ENCODE measurements at places on chromosomes 12 and 14.

GRCh38 chr14:69087061-69087461 is 65.9 kb downstream of the DCAF5 start:
- DNase-seq = no peak

- no peak for DNase-seq
These were observed 11.9 kb downstream of the MED13L start for GRCh38 chr12:116265351-116266147.

DNA sequence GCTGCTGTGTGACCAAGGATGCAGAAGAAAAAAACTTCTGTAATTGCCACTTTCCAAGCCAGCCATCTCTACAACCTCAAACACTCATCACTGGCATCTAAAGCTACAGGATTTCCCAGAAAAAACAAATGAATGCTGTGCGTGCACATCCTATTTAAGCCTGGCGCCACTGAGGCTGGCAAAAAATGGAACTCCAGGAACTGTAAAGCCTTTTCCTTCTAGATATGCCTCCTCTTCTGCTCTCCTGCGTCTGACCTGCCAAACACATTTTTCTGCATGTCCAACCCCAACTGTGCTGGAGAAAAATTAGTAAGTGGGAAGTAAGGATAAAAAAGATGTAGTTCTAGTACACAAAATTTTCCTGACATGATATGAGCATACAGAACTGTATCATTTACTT is 184.9 kb downstream of the ITPR2 start:
- DNase-seq = no peak

DNA sequence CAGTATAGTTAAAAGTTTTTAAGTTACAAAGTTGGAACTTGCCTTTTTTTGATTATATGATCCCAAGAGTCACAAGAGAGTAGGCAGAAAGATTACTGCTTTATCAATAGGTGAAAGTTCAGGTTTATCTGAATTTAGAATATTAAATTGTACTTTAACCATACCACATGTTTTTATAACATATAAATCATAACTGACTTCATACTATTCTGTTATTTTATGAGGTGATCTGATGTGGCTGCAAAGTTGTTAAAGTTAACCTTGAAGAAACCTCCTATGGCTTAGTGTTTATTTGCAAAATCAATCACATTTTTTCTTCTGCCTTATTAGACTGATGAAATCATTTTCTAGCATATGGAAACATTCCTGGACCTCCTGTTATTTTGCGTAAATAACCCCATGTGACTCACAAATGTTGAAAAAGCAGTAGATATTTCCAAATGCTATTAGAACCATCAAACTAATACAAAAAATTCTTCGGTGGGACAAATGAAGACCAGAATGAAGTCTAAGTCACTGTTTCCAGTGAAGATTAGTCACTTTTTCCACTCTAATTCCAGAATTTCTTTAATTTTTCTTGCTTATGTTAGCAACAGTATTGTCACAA is 132.1 kb downstream of the RAD51B start:
- no peak for DNase-seq

GRCh38 chr12:132618683-132619043 is at the start of gene P2RX2:
Gene P2RX2 (plus strand): TSS chr12:132618776. CDS start chr12:132618817, 41 bp downstream.
- no peak for DNase-seq
